ENCODE measurements at places on chromosomes 6 and 20.
A peak's percentile ranks its signal among the peaks of the same experiment; 100 is the strongest.

DNA sequence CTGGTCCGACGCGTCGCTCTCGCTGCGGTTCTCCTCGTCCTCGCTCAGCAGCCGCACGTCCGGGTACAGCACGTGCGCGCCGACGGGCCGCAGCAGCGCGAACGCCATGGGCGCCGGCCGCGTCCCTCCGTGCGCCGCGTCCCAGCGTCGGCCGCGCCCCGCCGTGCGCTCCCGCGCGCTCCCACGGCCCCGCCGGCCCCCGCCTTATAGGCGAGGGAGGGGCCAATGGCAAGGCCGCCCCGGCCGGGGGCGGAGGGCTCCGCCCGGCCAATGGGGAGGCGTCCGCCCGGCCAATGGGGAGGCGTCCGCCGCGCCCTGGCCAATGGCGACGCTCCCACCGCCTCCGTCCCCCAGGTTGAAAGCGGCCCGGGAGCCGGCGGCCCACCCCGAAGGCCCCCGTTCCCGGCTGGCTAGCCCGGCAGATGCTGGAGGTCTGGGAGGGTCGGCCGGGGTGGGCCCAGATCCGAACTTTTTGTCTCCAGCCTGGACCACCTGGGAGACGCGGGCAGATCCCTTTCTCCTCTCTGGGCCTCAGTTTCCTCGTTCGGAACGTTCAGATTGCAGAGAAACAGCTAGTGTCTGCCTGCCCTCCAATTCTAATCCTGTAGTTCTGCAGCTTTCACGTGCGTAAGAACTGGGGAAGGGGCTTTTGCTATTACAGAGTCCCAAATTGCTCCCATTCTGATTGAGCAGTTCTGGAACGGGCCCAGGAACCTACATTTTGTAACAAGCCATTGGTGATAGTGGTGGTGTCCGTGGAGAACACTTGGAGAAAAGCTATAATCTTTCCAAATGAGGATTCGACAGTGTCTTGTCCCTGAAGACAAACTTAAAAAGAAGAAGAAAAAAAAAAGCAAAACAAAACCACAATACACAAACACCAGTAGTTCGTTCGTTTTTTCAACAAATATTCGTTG lies at the start of gene TCF15:
TSS of gene TCF15 (minus strand) at position 180 of the 917 bp plus-strand sequence. CDS start at position 108, 72 bp downstream.
- no peak for DNase-seq

DNA sequence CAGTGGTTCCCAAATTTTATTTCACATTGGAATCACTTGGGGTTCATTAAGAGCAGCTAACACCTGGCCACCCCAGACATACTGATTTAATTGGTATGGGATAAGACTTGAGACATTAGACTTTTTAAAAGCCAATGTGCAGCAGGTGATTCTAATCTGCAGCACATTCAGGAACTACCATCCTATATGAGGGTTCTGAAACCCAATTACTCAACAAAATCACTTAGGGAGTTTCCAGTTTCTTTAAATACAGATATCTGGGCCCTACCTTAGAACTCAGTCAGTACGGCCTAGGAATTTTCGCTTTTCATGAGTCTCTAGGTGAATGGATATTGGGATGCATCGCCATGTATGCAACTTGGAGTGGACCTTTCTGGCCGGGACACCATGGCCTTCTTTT lies 24.0 kb upstream of the L3MBTL3 start:
- DNase-seq, result no peak

GRCh38 chr20:53126185-53126584 lies 154.0 kb downstream of the TSHZ2 start:
- DNase-seq, result no peak

GRCh38 chr6:98644063-98644462 lies 190.3 kb upstream of the POU3F2 start:
- DNase-seq, result no peak

DNA sequence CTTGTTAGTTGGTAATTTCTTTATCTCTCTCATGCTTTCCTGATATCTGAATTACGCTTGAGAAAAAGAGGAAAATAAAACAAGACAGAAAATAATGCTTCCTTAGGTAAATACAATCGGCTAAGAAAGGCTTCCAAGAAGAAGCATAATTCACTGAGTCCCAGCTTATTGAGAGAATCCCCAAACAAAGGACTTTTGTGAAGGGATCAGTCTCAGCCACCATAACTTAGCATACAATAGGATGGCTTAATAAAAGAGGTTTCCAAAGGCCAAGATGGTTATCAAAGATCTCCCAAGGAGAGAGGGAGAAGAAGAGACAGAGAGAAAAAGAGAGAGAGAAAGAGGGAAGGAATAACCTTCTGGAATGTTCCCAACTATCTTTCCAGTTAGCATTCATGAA lies 46.0 kb upstream of the SALL4 start:
- no peak for DNase-seq

DNA sequence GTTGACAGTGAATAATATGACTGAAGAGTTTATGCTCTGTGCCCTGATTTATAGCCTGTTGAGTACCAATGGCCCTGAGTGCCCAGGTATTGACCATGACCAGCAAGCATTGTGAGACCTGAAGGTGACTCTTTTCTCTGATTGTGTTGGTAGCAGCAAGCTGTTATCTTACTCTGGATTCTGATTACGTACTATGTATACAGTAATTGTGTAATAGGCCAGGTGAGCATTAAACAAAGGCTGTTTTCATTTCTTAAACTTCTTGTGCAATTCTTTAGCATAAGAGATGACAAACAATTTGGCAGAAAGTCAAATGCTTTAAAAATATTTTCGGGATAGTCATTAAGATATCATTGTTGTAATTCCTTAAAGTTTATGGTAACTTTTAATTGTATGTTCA lies 111.7 kb upstream of the PTPRK start:
- no peak for DNase-seq

- no peak for DNase-seq
Observed at GRCh38 chr6:115717472-115717871, 343.2 kb downstream of the FRK start.

DNA sequence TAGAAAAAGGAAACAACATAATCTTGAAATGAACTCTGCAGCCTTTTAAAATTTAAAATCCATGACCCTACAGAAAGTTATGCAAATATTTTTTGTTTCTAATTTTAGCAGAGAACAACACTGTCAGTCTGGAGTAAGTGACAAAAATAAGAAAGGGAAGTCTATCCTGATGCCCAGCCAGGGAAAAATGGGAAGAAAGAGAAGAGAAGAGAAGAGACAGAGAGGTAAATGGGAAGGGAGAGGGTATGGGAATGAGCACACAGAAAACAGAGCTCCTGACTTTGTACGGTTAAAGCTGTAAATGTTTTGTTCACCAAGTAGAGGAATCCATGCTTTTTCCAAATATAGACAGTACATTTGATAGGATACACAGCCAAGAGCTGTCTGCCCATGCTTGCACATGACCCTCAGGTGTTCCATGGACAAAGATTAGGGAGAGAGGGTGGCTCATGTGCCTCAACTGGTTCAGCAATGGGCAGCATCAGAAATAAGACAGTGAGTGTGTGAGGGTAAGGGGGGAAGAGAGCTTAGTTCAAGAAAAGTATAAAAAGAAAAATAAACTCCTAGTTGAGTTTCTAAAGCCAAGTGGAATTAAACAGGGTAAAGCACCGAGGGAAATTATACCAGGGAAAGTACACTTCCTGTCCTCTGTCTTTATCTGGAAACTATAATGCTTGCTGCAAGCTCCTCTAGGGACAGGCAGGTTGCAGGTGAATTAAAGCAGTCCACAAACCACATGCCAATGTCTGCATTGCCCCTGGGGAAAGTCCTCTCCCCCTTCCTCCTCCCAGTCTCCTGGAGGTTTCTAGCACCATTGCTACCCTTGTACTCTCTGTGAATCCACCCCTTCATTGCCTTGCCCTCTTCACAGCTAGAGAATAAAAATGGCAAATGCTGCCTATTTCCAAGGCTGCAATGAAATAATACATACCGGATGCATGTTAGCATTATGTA lies 30.0 kb downstream of the MAP3K5 start:
- no peak for DNase-seq

GRCh38 chr20:3876000-3876399 lies 13.2 kb upstream of the PANK2 start:
- no peak for DNase-seq

DNA sequence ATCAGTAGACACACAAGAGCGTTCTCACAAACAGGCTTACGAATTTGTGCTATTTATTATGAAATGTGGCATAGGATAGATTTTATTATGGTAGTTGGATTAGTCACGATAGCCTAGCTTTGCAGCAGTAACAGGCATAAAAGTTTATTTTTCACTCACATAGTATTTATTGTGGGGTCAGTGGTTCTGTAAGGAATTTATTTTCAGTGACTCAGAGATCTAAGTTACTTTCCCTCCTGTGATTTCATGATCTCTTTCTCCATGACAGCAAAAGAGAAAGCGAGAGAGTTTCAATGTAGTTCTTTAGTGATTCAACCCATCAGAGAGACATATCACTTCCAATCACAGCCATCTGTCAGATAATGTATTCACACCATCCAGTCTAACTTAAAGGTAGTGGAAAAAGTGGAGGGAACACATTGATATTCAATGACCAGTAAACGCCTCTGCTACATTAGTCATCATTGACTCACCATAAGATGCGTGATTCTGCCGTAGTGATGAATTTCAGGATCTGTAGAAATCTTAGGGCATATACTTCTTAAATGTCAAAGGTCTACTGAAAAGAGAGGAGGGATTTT lies 605.5 kb downstream of the HDGFL1 start:
- DNase-seq, result no peak

GRCh38 chr6:156283091-156283490 lies 494.1 kb upstream of the ARID1B start:
- no peak for DNase-seq

- no peak for DNase-seq
Observed at GRCh38 chr6:104050455-104050854, 809.3 kb downstream of the HACE1 start.

DNA sequence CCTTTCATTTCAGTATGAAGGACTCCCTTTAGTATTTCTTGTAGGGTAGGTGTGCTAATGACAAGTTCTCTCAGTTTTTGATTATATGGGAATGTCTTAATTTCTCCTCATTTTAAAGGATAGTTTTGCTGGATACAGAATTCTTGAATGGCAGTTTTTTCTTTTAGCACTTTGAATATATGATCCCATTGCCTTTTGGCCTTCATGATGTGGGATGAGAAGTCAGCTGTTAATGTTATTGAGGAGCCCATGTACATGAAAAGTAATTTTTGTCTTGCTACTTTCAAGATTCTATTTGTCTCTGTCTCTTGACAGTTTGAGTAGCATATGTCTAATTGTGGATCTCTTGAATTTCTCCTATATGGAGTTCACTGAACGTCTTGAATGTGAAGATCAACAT lies 30.9 kb downstream of the RSPH3 start:
- DNase-seq, result no peak

DNA sequence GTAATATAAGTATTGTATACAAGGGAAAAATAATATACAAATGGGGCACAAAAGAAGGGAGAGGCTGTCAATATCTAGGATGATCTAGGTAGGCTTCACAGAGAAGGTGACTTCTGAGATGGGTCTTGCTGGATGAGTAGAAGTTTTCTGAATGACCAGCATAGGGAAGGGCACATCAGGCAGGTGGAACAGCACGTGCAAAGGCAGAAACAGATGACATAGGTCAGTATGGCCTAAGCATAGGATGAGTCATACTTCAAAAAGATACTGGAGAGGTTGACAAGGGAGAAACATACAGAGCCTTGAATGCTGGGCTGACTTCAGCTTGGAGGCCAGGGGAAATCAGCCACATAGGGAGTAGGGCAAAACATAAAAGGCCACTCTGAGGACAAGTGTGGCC lies 31.9 kb upstream of the SIRPA start:
- no peak for DNase-seq

DNA sequence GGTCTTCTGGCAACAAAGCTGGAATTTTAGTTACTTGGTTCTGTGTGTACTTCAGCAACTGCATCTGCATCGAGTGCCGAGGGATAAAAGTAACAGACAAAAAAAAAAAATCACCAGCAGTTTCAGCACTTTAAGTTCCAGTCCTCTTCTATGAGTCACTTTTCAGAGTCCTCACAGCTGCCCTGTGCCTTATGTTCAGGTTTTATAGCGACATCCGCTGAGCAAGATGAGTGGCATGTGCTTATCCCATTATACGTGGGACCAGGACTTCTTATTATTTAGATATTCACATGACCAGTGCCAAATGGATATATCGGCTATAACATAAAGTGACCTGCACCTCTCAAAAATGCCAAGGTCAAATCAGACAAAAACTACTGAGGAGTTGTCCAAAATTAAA lies 242.9 kb downstream of the FOXA2 start:
- DNase-seq, result no peak

DNA sequence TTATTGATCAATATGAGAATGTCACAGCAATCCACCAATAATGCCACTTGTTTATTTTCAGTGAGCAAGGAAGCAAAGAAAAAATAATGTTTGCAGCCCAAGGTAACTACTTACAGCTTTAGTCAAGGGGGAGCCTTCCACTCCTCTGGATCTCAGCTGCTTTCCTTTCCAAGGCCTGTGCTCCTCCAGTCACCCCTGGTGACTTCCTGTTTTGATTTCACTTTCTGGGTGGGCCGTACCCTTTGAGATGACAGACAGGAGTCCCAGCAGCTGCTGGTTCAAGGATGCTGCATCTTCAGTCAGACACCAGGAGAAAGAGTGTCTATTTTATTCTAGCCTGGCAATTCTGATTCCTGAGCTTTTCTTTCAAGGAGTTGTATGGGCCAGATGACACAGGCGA lies 5.6 kb upstream of the VNN2 start:
- peak; percentile 61 for DNase-seq

DNA sequence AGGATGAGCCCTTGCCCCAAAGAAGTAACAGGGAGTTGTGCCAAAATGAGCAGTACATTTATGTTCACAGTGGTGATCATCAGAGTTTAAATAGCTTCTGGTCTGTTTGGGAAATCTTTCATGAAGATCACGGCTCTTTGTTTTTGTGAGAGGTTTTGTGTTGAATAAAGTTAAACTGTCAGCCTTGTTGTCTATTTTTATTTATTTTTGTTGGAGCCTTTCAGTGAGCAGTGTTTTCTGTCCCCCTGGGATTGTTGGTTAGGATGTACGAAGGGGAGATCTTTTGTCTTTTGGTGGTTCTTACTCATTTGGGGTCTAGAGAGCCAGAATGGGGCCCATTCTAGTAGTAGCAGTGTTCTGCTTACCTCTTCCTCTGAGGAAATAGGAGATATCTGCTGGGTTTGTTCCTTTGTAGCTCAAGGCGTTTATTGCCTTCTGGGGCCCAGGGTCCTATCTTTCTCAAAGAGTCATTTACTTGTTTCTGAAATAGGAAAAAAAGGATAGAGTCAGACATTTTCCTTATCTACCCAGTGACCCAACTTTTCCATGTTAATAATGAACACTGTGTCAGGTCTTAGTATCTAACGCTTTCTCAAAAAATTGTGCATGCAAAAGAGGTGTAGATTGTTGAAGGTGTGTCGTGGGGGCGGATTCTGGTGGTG lies 157.4 kb downstream of the JARID2 start:
- DNase-seq, result no peak

- DNase-seq, result no peak
Observed at GRCh38 chr20:33010133-33010504, 2.6 kb downstream of the BPIFB2 start.

- peak; percentile 61 for DNase-seq
Observed at GRCh38 chr20:49323622-49324238, 45.9 kb upstream of the ZNFX1 start.

GRCh38 chr20:18154342-18154741 lies 16.7 kb downstream of the KAT14 start:
- DNase-seq, result no peak

Data from CD4-positive, alpha-beta T cell treated with Interleukin-10 for 1 hour (primary cell).